ENCODE measurements at places on chromosomes 12 and 14.
A peak's percentile ranks its signal among the peaks of the same experiment; 100 is the strongest.

- no peak for DNase-seq
Observed at GRCh38 chr14:92986254-92987147, 63.6 kb downstream of the CHGA start.

DNA sequence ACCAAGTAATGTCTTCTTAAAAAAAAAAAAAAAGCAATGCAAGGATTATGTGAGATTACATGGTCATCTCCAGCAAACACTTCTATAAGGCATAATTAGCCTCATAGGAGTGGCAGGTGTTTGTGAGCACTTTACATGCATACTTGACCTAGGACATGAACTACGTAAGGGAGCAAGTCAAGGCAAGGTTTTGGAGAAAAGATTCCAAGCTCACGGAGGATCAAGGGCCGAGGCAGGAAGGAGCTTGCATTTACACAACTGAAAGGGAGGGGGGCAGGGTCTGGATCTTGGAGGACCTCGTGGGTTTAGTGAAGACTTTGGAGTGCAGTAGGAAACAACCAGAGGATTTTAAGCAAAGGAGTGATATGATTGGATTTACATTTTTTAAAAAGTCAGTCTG is 112.5 kb downstream of the CCER1 start:
- DNase-seq = no peak

DNA sequence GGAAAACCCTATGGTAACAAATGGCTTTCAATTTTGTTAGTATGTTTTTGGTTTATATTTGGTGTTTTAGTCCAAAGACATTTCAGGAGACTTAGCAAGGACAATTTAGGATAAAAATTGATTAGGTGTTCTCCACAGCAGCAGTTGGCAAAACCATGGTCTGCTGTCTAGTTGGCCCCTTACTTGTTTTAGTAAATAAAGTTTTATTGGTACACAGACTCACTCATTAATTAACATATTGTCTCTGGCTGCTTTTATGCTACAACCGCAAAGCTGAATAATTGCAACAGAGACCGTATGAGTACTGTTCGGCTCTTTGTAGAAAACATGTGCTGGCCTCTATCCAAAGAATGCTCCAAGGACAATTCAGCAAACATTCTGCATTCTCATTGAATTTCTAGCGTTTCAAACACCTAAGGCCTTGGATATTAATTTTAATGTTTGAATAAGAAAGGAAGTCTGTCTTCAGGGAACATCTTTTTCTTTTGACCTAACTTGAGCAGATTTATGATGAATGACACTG is 77.7 kb downstream of the CCDC92 start:
- no peak for DNase-seq

- DNase-seq = no peak
Observed at GRCh38 chr14:61516964-61517653, 178.2 kb upstream of the HIF1A start.

GRCh38 chr14:61296719-61297502 is 15.8 kb upstream of the TMEM30B start:
- no peak for DNase-seq

GRCh38 chr12:11797317-11797913 is 147.9 kb downstream of the ETV6 start:
- DNase-seq = no peak

GRCh38 chr12:124655698-124656516 is 88.5 kb upstream of the NCOR2 start:
- no peak for DNase-seq

GRCh38 chr12:63882844-63883243 is 38.3 kb downstream of the SRGAP1 start:
- DNase-seq = no peak

GRCh38 chr12:106954462-106955376 is 988 bp upstream of the TMEM263 start:
- DNase-seq = no peak

GRCh38 chr14:61765225-61765943 is 3.2 kb downstream of the SNAPC1 start:
- DNase-seq = no peak

- DNase-seq = no peak
Observed at GRCh38 chr12:132772606-132773005, 11.0 kb upstream of the ANKLE2 start.

DNA sequence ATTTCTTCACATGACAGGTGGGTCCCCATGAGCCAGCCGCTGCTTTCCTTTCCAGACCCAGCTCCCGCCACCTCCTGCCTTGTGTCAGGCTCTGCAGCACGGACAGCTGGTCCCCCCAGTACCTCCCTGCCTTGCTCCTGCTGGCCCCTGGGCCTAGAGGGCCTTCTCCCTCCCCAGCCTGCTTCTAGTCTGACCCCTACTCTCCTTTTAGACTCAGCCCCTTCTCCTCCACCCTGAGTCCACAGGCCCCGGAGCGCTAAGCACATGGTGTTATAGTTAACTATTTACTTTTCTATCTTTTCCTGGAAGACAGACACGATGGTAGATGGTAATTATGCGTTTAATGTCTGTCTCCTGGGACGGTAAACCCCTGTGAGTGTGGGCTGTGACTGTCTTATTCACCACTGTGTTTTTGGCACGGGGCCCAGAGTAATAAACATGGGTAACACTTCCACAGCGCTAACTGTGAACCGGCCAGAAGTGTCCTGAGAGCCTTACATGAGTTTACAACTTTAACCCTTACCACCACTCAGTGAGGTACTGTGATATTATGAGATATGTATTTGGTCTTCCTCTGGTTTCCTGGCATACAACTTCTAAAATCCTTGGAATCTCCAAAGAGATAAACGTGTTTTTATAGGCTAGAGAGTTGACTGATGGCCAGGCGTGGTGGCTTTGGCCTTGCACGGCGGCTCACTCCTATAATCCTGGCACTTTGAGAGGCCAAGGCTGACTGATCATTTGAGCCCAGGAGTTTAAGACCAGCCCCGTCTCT is 41.2 kb downstream of the DGLUCY start:
- no peak for DNase-seq

DNA sequence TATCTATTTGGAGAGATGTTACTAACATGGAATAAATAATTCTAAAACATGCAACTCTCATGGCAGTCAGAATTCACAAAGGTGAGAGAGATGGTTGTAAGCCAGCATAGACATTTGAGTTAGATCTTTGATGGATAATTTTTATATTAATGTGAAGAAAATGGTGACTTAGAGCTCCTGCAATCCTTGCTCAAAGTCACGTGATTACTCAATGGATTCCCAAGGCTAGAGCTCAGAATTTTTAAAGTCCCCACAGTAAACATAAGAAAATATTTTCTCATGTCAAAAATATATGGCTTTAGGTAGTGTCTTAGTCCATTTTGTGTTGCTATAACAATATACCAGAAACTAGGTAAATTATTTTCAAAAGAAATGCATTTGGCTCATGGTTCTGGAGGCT is 281.5 kb upstream of the PRKD1 start:
- no peak for DNase-seq

- DNase-seq = no peak
Observed at GRCh38 chr14:50845166-50845565, 14.2 kb upstream of the NIN start.

GRCh38 chr14:20757965-20758364 is 10.2 kb upstream of the EDDM3B start:
- no peak for DNase-seq

DNA sequence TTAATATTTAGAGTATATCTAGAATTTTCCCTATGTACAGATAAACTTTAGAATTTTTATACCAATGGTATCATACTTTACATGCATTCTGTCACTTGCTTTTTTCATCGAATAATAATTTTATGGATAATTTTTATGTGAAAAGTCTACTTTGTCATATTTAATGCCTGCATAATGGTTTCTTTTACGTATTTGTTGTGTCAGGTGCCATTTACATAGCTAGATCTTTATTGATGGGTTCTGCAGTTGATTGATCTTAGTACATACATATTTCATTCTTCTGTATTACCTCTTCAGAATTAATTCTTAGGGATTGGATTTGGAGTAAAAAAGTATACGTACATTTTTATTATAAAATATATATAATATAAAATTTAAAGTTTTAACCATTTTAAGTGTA is 77.7 kb upstream of the NEDD1 start:
- no peak for DNase-seq

GRCh38 chr14:24999157-24999556 is 50.8 kb downstream of the STXBP6 start:
- no peak for DNase-seq

DNA sequence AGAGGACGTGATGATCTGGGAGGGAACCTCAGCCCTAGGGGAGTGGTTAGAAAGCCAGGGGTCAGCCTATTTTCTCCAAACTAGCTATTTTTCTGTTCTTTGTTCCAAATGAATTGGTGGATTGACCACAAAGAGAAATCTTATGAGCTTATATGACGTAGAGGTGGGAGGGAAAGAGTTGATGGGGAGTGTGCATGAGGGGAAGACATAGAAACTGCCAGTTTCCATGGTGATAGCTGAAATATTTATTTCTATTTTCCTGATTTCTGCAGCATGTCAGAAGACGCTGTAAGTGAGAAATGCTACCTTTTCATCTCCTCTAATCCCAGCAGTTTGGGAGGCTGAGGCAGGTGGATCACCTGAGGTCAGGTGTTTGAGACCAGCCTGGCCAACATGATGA is 51.4 kb upstream of the CISTR start:
- no peak for DNase-seq

GRCh38 chr12:15407025-15407424 is 84.7 kb downstream of the PTPRO start:
- DNase-seq = no peak

- no peak for DNase-seq
Observed at GRCh38 chr12:26255893-26256645, 60.7 kb downstream of the SSPN start.

GRCh38 chr14:91911474-91912032 is 35.9 kb downstream of the FBLN5 start:
- no peak for DNase-seq

DNA sequence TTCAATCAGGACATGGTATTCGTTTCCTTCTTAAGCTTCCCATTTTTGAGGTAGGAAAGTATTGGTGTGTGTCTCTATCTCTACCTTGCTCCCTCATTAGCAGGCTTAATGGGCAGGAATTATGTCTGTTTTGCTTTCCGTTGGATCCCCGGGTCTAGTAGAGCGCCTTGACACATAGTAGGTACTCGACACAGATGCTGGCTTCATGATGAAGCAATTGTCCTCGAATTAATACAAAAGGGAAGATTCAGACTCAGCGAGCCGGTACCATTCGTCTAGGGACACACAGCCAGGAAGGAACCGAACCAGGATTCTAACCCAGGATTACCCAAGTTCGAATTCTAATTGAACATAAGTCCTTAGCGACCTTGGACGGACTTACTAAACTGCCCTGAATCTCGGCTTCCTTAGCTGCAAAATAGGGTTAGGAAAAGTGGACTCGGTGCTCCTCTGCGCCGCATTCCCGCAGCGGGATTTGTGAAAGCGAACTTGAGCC is 496 bp upstream of the ISCU start:
- no peak for DNase-seq

DNA sequence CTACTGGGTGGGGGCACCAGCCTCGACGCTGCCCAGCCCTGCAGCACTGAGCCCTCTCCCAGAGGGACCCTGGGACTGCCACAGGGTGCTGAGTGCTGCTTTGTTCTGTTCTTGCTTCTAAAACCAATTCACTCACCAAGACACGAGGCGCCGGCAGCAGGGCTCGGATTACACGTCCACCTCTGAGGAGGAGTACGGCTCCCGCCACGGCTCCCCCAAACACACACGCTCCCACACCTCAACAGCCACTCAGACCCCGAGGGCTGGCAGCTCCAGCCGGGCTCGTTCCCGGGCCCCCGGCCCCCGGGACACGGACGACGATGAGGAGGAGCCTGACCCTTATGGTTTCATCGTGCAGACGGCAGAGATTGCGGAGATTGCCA is 24.3 kb downstream of the CEP170B start:
- no peak for DNase-seq

DNA sequence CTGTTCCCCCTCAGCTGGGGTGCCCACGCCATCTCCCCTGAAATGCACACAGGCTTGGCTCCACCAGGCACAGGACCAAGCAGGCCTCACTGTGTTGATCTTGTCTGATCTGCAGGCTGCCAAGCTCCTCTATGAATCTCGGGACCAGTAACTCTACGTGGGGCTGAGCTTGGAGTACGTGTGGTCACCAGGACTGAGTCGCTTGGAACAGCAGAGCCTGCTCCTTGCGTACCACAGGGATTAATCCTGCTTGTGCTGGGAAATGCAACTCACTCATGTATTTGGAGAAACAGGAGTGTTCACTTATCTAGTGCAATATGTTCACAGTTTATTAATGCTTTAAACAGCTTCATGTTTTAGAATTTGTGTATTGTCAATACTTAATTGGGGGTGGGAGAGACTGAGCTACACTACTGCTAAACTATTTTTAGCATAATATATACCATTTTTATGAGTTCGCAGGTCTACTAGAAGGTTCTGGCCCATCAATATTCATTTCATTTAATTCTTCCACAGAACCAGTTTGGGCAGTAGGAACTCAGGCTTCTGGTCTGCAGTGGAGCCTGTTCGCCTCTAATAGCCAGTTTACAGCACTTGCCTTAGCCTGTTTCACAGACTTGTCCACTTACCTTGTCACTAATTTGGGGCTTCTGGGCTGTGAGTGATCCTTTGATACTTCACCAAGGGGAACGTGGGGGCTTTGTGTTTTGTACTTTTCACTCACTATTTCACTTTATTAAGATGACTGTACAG is 17.4 kb downstream of the ZFYVE21 start:
- no peak for DNase-seq

DNA sequence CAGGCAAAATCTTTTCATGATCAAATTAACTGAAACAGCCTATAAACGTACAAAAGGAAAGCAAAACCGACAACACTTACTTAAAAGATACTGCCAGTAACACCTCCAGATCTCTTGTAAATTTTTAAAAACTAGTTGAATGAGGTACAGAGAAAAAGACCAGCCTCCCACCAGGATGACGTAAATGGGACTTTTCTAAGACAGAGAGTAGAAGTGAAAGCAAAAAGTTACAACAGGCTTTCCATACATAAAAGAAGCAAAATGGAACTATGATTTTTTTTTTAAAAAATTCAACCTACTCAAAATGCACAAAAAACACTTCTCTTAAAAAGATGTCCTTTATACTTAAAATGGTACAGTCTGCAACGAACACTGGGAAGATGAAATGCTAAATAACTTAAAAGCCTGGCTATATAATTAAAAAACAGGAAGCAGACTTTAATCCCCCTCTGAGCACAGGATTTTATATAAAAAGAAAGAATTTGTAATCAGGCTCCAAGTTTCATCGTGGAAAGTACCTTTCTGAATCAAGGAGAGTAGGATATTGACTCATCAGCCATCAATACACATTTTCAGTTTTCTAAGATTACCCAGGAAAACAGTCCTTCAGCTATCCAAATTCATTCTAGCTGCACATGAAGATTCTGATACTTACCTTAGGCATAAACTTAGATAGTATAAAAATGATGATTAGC is 14.2 kb upstream of the MYO1A start:
- DNase-seq = no peak

GRCh38 chr14:23538785-23539184 is 12.8 kb downstream of the ZFHX2 start:
- DNase-seq = no peak

GRCh38 chr14:64119500-64119899 is 174.7 kb downstream of the ESR2 start:
- no peak for DNase-seq

- peak; percentile 14 for DNase-seq
Observed at GRCh38 chr12:70365648-70366518, at the start of gene KCNMB4. KCNMB4 (plus strand) TSS chr12:70366290; CDS start chr12:70366735, 445 bp downstream.

GRCh38 chr12:25725931-25726330 is 172.8 kb upstream of the LMNTD1 start:
- no peak for DNase-seq
